ENCODE measurements at places on chromosomes 4 and X. TPM values are rescaled to one million over a fixed set of nuclear protein-coding genes. Genes with fewer than 3 reads are reported as not detected.

The OTUD5 gene
- 76.7 TPM for total RNA-seq

The SOD3 gene
- not detected for total RNA-seq

The NHSL2 gene
- total RNA-seq, result 0.07 TPM

The BEX5 gene
- 0.71 TPM for total RNA-seq

The GYG2 gene
- total RNA-seq, result not detected

The ARX gene
- total RNA-seq, result not detected

DNA sequence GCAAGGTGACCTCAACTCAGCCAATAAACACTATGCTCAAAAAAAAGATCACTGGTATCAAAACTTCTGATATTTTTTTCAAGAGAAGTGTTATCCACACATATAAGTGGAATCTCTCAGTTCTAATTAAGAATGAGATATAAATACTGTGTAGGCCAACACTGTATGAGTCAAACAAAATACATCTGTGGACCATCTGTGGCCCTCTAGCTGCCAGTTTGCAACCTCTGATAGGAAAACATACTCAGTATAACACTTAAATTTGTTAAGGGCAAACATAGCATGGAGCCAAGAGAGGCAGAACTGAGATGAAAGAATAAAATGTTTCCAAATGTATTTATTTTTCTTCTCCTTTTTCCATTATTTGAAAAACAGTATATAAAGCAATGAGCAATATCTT, 377.3 kb downstream of the ARAP2 start:
- no peak overlapping the region for H3K27ac ChIP-seq
- DNase-seq, result no peak
- H3K36me3 ChIP-seq, result no peaks in the 10 kb centered on the region

- peaks cover 38% of the 10 kb centered on the region for H3K4me1 ChIP-seq
- no peak overlapping the region for H3K4me3 ChIP-seq
- peak overlapping the region; percentile 25 for H3K27ac ChIP-seq
- H3K27me3 ChIP-seq, result no peaks in the 10 kb centered on the region
- peaks cover 2% of the 10 kb centered on the region for H3K36me3 ChIP-seq
- DNase-seq, result no peak
Observed at GRCh38 chr4:26191353-26191752, 129.5 kb upstream of the RBPJ start.

Data from activated CD4-positive, alpha-beta T cell treated with anti-CD3 and anti-CD28 coated beads, Interleukin-2, amount 10 ng/mL, durations not matched to agents 24 days and 14 days (primary cell).